ENCODE measurements at places on chromosomes 3 and 15.
A peak's percentile ranks its signal among the peaks of the same experiment; 100 is the strongest.

DNA sequence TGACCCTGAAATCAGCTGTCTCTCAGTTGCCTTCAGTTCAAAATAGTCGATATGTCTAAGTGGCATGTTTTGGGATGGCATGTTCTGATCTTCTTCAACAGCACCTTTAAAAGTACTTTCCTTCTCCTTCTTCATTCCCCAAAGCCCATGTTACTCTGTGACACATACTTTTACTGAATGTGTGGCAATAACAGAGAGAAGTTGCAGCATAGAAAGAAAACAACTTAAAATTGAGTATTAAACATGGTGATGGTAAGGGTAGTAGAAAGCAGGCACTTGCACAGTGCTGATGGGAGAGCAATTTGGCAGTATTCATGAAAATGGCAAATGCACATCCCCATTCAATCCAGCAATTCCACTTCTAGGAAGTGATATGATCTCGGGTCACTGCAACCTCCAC lies 12.3 kb upstream of the ULK4 start:
- DNase-seq, result no peak

DNA sequence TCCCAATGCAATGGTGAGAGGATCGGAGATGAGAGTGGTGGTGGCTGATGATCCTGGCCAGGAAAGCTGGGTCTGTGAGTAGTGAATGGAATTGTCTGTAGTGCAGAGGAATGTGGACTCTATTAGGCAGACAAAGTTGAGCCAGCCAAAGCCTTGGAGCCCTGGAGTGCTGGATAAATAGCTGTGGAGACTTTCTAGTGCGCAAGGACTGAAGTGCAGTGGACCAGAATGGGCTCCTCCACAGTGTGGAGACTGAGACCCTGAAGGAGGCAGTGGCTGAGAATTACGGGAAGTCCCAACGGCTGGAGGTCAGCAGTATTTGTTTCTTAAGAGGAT lies 874 bp downstream of the ZNF662 start:
- DNase-seq, result no peak

- no peak for DNase-seq
Observed at GRCh38 chr3:141681390-141681780, 56.7 kb upstream of the RNF7 start.

GRCh38 chr3:5292512-5292911 lies 105.0 kb downstream of the EDEM1 start:
- DNase-seq, result no peak

- DNase-seq, result no peak
Observed at GRCh38 chr15:69476704-69477473, 24.3 kb downstream of the RPLP1 start.

DNA sequence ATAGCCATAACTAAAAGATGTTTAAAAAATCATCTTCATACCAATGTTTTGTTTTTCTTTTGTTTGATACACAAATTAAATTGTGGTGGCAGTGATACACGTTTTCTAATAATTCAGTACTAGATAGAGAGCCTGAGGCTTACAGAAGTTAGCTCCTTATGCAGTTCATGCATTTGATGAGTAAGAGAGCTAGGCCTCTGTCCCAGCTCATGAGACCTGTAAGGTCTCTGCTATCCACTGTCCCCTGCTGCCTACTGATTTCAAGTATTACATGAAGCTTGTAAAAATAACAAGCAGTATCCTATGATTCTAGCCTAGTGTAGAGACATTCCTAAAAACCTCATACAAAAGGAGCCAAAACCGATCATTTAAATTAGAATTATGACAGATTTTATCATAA lies 144.5 kb downstream of the MBNL1 start:
- no peak for DNase-seq

GRCh38 chr15:60799885-60800284 lies 320.9 kb upstream of the ICE2 start:
- no peak for DNase-seq

GRCh38 chr3:13890377-13891016 lies 10.6 kb upstream of the WNT7A start:
- DNase-seq, result no peak

- peak; percentile 94 for DNase-seq
Observed at GRCh38 chr3:134364061-134364935, 9.9 kb downstream of the AMOTL2 start.

DNA sequence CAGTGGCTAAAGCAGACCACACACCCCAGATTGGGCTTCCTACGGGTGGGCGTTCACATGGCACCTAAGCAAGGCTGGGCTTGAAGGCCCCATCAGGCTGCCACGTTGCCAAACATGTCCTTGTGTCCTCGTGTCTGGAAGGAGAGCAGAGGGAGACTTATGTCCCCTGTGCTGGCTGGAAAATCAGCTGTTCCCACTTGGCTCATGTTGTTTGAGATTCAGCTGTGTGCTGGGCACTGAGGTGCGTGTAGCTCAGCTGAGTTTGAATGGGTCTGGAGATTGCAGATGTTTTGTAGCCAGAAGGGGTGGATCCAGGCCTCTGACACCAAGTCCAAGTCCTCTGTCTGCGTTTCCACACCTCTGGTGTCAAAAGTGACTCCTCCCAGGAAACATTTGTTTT lies 34.6 kb downstream of the RLBP1 start:
- DNase-seq, result no peak

DNA sequence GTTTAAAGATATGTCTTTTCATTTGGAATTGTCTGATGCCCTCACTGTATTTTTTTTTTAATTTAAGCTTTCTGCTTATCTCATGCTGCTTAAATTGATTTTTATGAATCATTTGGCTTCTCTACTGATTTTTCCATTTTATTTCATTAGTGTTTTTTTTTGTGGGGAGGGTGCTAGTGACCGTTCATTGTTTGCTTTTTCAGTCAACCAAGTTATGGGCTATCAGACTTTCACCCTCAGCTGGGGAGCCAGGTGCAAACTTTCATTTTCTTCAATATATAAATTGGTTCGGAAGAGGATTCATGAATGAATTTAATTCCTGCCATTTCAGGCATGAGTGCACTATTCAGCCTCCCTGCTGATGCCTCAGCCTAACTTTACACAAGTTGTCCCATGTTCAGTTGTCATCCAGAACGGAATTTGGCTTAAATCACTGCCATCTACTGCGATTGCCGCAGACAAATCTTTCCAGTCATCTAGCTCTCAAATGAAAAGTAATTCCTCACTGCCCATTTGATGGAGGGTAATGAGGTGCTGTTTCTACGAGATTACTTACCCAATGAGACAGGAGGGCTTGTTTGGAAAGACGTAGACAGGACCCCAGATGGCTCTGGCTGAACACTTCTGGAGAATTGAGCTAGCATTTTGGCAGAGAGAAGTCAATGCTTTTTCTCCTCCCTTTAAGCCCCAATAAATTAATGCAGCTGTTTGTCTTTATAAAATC lies 89.9 kb upstream of the RORA start:
- no peak for DNase-seq

GRCh38 chr3:151421938-151422337 lies 37.4 kb upstream of the P2RY12 start:
- DNase-seq, result no peak

DNA sequence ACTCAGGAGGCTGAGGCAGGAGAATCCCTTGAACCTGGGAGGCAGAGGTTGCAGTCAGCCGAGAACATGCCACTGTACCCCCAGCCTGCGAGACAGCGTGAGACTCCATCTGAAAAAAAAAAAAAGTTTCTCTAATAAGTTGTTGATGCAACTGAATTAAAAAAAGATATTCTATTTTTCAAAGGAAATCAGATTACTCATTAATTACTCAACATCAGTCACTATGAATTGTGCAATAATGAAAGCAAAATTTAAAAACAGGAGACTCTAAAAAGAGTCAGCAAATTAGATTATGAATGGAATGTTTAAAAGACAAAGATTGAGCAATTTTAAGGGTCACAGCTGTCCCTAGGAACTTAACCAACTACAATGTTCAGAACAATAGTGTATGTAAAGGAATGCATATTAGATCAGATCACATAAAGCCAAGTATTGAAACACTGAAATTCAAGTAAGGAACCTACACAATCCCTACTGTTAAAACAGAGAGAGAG lies 60.2 kb upstream of the SLC4A7 start:
- DNase-seq, result no peak

DNA sequence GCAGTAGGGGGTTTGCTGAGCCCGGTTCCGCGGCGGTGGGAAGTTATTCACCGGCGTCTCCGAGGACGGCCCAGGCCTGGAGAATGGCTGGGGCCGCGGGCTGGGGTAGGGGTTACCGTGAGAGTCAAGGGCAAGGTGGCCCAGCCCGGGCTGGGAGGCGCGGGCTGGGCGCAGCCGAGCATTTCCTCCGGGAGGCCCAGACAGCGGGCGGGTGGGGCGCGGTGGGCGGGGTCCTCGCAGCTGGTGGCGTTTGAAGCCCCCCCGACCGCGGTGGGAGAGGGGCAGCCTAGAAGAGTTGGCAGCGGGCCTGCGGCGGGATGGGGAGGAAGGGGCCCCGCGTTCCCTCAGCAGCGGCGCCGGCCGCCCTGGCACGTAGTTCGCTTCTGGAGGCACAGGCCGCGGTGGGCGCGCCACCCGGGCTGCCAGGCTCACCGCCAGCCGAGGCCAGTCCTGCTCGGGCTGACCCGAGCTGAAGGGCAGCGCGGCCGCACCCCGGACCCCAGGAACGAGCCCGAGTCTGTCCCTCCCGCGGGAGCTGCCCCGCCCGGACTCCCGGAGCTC lies 960 bp upstream of the KLF13 start:
- DNase-seq, result peak; percentile 88

DNA sequence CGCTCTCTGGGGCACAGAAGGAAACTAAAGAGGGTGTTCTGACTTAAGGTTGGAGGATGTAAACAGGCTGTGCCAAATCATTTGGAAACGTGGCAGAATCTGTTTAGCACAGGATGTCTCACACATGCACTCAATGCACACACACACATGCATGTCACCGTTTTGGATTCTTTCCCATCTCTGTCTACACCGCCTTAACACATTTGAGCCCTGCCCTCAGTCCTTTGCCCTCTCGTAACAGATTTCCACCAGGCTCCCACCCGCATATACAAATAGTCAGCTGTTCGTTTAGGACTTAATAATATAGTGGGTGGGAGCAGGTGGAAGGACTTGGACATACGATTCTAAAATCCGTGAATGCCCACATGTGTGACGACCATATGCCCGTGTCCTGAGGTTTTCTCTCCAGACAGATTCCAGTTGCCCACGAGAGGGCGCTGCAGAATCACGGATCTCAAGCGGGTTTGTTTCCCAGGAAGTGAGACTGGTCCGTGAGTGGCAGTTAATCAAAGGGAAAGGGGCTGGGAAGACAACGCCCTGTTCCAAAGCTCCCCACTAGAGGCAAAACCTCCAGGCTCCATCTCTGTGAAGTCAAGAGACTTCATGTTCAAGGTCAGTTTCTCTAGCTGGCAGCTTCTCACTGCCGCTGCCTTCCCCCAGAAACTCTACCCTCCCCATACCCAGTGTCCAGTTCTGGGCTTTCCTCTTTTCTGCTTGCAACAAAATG lies 44.5 kb downstream of the NOX5 start:
- peak; percentile 92 for DNase-seq

- DNase-seq, result peak; percentile 46
Observed at GRCh38 chr3:56423661-56424099, 44.6 kb downstream of the ERC2 start.

- no peak for DNase-seq
Observed at GRCh38 chr3:146091397-146091796, 69.6 kb downstream of the PLOD2 start.

GRCh38 chr3:152738656-152739055 lies 96.3 kb upstream of the P2RY1 start:
- DNase-seq, result no peak

DNA sequence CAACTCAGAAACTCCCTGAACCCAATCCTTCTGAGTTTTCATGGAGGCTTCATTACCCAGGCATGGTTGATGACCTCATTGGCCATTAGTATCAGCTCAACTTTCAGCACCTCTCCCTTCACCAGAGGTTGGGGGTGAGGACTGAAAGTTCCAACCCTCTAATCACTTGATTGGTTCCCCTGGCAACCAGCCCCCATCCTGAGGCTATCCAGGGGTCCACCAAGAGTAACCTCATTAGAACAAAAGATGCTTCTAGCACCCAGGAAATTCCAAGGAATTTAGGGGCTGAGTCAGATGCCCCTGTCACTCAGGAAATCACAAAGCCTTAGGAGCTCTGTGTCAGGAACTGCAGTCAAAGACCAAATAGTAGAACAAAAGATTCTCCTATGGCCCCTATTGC lies 43.8 kb downstream of the ADAMTSL3 start:
- DNase-seq, result no peak

GRCh38 chr3:72661115-72661457 lies 187.2 kb downstream of the SHQ1 start:
- DNase-seq, result peak; percentile 69

- peak; percentile 56 for DNase-seq
Observed at GRCh38 chr3:152574461-152575079, 260.4 kb upstream of the P2RY1 start.

GRCh38 chr3:190387578-190388213 lies at the start of gene CLDN16:
Gene CLDN16 (plus strand): TSS chr3:190388163. CDS start chr3:190388330, 167 bp downstream.
- DNase-seq, result no peak

- no peak for DNase-seq
Observed at GRCh38 chr15:98884894-98885293, 122.7 kb downstream of the PGPEP1L start.

GRCh38 chr3:10354361-10355015 lies 33.6 kb upstream of the SEC13 start:
- DNase-seq, result no peak

- DNase-seq, result no peak
Observed at GRCh38 chr3:55755516-55756205, 268.6 kb upstream of the WNT5A start.

DNA sequence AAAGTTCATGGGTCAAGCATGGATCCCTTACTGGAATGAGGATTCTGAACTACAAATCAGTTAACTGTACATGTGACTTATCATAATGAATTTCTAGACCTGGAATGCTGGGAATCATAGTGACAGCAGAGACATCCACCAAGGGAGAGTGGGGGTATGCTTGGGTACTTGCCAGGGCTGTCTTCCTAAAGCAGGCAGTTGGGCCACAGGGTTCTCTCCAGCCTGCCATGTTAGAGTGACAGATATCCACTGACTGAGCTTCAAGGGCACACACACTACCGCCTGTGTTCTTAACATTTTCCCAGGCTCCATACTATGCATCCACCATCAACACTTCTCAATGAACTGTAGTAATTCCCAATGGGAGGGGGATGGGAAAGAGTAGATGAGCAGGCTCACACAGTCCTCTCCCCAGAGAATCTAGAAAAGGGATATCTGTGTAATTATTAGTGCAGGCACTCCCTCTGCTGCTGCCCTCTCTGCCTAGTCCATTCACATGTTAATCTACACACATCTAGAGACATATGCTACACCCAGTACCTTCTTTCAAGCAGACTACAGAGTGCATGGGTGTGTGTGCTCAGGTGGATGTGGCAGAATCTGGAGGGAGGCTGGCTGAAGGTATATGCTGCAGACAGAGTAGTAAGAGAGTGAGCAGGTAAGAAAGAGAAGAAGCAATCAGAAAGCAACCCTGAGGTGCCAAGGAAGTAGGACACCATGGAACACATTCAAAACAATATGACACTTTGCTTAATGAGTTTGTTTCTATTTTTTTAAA lies 3.7 kb downstream of the FSTL1 start:
- DNase-seq, result no peak

DNA sequence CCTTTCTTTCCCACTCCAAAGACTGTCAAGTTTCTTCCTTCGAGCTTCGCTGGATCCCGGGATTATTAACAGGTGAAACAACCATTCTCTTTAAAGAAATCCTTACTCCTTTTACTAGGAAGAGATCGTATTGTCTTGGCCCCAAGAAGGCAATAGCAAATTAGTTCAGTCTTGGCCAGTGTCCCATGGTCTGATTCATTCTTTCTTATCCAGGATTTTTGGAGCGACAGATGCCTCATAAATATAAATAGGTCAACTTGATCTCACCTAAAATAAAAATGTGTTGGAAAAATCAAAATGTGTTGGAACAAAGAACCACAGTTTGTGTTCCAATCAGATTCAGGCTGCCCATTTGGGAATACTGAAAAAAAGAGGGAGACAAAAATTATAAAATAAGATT lies 140.1 kb upstream of the TMEM108 start:
- no peak for DNase-seq

All from femur (tissue), 1 donor.